ENCODE measurements at places on chromosomes 5 and 9.

GRCh38 chr5:34626036-34626435 lies 30.1 kb upstream of the RAI14 start:
- DNase-seq: no peak

DNA sequence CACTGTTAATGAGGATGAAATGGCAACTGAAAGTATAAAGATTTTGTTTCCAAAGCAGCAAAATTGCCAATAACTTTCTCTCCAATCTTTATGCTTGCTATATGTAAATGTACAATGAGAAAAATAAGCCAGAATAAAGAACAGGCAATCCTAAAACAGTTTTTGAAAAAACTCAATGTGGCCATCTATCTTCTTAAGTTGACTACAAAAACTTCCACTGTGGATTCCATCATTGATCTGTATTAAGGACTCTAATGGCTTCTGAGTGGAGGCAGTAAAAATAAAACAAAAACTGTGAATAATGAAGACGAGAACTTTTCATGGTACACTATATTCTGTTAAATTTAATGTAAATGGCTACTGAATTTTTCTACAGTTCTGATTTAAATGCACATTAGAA lies 382.9 kb downstream of the TMEM232 start:
- DNase-seq: no peak

GRCh38 chr5:103358305-103358995 lies 99.9 kb downstream of the MACIR start:
- DNase-seq: no peak

DNA sequence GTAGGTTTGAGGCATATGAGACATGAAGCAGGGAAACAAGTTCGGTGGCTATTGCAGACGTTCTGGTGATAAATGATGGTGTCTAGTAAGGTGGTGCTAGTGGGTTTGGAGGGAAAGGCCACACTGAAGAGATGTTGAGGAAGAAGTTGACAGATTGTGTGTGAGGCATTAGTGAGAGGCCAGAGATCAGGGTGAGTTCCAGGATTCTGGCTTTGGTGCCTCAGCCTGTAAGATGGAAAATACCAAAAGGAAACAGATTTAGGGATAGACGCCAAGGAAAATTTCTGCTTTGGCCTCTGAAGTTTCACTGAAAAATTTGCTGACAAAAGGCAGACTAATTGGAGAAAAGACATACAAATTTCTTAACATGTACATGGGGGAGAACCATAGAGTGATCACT lies 6.4 kb upstream of the PAIP1 start:
- no peak for DNase-seq

GRCh38 chr9:354453-354852 lies 139.8 kb downstream of the DOCK8 start:
- no peak for DNase-seq

DNA sequence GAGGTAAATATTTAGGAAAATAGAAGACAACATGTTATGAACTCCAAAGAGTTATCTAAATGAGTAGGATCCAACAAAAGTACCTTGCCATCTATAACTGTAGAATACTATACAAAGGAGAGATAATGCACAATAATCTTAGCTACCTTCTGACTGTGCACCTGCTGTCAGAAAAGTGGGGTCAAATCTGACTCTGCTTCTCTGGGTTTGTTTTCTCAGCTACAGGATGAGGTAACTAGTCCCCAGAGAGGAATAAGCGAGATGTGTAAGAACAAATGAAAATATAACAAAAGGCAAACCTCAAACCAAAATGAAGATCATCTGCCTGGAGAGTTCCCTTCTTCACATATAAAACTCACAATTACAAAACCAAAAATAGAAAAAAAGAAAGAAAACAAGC lies 204.8 kb downstream of the DCP2 start:
- no peak for DNase-seq

DNA sequence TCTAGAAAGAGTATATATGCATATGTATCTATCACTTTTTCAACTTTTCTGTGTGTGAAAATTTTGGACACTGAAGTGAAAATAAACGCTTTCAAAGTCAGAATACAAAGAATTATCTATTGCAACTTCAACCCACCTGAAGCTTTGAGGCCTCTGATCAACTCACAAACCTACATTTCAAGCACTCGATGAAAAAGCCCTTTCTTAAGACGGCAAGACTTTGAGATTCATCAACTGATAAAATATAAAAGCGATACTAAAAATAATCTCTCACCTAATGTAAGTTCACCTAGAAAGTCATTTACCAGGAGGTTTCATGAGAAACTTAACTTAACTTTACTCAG lies 1.2 kb downstream of the GOLPH3 start:
- no peak for DNase-seq

DNA sequence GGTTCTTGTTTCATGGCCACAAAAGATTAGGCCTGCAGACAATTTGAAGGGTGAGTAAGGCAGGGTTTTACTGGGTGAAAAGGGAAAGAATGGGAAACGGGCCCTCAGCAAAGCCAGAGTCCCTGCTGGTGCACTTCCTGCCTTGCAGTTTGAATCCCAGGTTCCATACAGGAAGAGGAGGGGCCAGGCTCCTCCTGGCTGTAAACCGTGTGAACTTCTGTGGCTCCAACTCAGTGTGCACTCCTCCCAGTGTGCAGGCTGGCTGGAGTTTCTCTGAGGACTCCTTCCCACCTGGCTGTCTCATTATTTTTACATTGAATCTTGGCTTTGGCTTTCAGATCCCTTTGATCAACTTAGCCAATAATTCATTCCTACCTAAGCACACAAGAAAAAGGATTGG lies 367.1 kb upstream of the KLF4 start:
- DNase-seq: no peak

DNA sequence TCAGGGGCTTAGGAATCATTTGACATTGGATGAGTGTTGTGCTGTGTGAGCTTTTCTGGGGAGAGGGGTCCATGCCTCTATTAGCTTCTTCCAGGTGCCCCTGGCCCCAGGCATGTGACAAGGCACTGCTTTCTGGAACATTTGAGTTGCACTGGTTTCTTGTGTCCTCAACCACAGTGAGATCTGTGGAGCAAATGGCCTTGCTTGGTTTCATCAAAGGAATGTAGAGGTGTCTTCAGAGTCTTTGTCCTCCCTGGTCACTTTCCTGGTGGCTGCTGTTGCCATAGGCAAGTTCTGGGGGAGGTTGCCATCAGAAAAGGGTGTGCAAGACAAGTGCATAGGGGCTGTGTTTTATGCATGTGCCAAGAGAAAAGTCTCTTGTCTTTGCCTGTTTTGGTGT lies 157.5 kb downstream of the MACROH2A1 start:
- no peak for DNase-seq

GRCh38 chr5:121189342-121190305 lies 662.1 kb upstream of the FTMT start:
- peak; percentile 65 for DNase-seq

GRCh38 chr9:110446171-110446570 lies 108.5 kb upstream of the TXNDC8 start:
- peak; percentile 17 for DNase-seq

DNA sequence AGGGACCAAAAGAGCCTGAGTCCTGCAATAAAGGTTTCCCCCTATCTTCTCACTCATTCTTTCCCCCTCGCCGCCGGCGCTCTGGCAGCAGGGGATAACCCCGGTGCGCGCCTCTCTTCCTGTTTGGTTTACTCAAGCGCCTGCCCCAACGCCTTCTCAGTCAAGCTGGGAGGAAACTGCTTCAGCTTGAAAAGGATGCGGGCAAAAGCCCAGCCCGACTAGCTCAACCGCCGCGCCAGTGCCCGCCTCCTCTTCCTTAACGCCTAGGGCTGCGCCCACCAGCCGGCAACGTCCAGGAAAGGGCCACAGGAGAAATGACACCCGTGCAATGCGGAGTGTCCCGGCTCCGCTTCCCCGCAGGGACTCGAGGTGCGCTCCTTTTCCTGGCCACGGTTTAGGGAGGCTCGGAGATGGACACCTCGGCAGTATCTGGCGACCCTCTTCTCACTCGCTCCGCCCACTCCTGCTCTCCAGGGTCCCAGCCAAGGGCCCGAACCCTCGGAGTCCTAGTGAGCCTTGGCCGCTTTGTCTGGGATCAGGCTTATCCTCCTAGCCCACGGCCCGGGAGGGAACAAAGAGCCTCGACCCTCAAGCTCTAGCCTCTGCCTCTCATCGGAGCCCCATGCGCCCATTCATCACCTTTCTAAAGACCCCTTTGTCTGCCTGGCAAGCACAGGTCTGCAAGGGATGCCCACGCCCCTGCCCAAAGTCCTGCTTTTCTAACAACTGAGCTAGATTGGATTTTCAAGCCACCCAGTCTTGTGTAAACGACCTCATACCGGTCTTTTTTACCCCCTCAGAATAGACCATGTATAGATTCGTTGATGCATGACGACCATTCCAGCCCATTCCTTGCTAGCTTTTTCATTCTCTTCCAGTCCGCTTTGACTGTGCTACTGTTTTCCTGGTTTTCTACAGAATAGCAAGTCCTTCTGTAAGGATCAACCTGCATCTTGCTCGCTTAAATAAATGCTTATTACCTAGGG lies 2.0 kb downstream of the ST8SIA4 start:
- peak; percentile 98 for DNase-seq

DNA sequence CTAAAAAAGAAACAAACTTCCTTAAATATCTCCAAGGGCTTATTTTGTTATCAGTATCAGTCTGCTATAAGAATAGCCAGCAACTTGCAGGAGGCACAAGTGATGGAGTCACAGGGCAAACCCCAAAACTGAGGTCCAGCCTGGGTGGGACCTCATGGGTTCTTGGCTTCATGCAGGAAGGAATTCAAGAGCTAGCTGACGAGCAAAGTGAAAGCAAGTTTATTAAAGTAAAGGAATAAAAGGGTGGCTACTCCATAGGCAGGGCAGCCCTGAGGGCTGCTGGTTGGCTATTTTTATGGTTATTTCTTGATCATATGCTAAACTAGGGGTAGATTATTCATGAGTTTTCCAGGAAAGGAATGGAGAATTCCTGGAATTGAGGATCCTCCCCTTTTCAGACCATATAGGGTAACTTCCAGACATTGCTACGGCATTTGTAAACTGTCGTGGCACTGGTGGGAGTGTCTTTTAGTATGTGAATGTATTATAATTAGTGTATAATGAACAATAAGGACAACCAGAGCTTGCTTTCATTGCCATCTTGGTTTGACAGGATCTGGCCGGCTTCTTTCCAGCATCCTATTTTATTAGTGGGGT lies 231.9 kb downstream of the ADAMTSL1 start:
- DNase-seq: no peak

All from Kasumi-1 (cell line).